Spinal cord (tissue), 10 donors: ENCODE measurements at places on chromosomes 2 and 18. TPM values are rescaled to one million over a fixed set of nuclear protein-coding genes. Genes with fewer than 3 reads are reported as not detected.

RUFY4 gene
- 0.32 TPM for polyA plus RNA-seq

RPL31 gene
- polyA plus RNA-seq = 1,682 TPM

IL36A gene
- polyA plus RNA-seq = not detected

IL1A gene
- polyA plus RNA-seq = 0.59 TPM

TWIST2 gene
- polyA plus RNA-seq = 5.2 TPM

UPP2 gene
- polyA plus RNA-seq = 1.2 TPM

TM4SF20 gene
- 0.25 TPM for polyA plus RNA-seq

SNX17 gene
- polyA plus RNA-seq = 103 TPM

ARHGAP25 gene
- 4.3 TPM for polyA plus RNA-seq

GBX2 gene
- 10.8 TPM for polyA plus RNA-seq

PNPT1 gene
- 32.5 TPM for polyA plus RNA-seq

GRCh38 chr18:58496231-58496630 lies 132.7 kb downstream of the ALPK2 start:
- DNase-seq = no peak

GRCh38 chr2:109530712-109531111 lies 83.1 kb downstream of the SEPTIN10 start:
- no peak for DNase-seq

DNA sequence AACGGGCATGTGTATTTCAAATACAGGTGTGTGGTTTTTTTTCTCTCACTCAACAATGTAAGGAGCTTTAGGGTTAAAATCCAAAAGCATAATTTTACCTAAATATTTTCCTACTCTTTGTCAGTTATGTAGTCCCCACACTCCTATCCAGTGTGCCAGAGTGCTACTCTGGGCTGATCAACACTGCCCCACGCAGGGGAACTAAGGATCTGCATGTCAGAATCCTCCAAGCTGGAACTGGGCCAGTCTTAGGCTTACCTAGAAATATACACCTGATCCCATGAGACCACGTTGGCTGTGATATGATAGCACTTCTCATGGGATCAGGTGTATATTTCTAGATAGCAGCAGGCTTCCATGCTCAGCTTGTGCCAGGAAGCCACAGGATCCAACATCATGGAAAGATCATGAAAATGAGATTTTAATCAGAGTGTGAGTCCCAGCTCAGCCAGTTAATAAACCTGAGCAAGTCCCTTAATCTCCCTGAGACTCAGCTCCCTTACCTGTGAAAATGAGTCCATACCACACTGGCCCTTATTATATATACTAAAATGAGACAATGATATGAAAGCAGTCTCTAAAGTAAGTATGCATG lies 29.7 kb downstream of the CCDC141 start:
- no peak for DNase-seq

DNA sequence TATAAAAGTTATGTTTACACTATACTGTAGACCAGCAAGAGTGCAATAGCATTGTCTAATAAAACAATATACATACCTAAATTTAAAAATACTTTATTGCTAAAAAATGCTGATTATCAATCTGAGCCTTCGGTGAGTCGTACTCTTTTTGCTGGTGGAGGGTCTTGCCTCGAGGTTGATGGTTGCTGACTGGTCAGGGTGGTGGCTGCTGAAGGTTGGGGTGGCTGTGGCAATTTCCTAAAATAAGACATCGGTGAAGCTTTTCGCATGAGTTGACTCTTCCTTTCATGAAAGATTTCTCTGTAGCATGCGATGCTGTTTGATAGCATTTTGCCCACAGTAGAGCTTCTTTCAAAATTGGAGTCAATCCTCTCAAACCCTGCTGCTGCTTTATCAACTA lies 2.4 kb downstream of the TIGD1 start:
- DNase-seq = no peak

GRCh38 chr2:85560812-85561279 lies 447 bp downstream of the GGCX start:
- DNase-seq = no peak

DNA sequence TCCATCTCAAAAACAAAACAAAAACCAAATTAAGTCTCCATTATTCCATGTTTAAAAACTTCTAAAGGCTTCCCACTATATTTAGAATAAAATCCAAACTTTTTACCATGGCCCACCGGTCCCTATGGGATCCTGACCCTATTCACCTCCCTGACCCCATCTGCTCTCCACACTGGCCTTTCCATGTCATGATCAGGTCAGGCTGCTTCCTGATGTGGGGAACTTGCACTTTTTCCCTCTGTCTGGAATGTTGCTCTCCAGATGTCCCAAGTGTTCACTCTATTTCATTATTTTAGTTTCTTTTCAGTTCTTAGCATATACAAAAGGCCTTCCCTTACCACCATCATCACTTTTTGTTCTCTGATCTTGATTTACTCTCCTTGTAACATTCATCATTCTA lies 7.5 kb upstream of the MTA3 start:
- DNase-seq = no peak

DNA sequence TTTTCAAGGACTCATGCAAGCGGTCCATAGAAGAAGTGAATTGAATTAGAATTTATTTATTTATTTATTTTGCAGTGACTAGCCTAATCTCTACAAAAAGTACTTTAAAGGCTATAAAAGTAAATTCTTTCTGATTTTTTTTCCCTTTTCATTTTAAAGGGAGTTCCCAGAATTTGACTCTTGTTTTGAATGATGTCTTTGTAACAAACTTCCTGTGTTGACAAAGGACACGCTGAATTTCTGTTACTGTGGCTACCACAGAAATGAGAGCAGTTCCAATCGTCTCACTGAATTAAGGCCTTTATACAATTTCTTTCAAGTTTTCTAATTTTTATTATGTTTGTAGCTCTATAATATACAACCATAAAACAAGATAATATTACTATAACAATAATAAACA lies 46.3 kb upstream of the LPIN2 start:
- DNase-seq = no peak

GRCh38 chr2:215521031-215521430 lies 85.2 kb upstream of the FN1 start:
- DNase-seq = no peak

DNA sequence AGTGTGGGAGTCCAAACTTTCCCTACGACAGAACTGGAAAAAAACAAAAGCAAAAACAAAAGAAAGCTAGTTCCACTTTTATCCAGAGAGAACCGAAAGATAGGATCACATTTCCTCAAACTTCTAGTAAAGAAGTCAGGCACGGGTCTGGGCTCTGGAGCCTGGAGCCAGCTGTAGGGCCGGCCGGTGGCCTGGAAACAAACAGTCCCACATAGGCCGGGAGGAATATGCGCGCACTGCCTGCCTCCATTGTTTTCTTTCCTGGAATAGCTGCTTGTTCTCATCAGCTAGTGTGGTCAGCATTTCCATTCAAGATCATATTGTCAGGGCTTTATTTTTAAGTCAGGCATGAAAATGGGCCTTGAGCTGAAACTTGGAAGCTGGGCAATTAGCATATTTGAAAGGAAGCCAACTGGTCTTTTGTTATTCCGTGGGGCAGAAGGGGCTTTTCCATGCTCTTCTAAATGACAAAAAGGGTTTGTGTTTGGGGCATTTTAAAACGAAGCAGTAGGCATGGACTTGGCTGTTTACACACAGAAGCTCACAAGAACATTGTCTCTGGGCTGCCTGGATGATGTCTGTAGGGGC lies 58.7 kb upstream of the RFX8 start:
- DNase-seq = no peak

- no peak for DNase-seq
Observed at GRCh38 chr2:61937886-61938285, 32.4 kb downstream of the COMMD1 start.

DNA sequence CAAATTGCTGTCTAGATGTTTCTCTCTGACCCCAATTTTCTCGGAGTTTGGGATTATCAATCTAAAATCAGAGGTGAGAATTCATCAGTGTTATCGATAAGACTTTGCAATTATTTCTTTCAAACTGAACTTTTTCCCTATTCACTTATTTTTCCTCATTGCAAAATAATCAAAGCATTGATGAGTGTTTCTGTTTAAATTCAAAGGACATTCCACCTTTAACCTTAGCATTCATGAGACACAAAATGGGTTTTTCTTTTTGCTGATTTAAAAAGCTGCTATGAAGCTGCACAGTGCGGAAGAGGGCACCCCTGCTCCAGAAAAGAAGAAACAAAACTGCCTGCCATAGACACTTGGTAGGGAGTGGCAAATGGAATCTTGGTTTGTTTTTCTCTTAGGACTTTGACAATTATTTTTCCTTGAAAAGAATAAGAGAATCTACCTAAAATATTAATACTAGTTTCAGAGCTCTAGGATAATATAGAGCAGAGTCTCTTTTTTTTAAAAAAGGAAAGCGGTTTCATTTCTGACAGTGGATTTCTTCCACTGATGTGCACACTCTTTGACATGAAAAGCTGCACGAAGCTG lies 203.4 kb downstream of the TGIF1 start:
- no peak for DNase-seq

DNA sequence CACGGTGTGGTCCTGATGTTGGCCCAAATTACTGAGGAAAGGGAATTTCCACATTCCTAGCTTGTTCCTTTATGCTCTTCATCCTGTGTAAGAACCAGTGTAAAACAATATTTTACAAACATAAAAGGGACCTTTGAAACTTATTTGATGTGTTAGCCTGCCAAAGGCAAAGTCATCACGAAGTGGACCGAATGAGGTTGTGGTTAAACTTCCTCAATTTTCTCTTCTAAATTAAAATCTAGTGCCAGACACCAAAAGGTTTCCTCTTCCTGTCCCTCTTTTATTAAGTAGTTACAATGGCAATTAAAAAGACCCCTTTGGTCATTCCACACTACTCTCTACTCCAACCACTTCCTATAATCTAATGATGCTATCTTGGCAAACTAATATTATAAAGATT lies 279.8 kb downstream of the AFF3 start:
- DNase-seq = no peak

DNA sequence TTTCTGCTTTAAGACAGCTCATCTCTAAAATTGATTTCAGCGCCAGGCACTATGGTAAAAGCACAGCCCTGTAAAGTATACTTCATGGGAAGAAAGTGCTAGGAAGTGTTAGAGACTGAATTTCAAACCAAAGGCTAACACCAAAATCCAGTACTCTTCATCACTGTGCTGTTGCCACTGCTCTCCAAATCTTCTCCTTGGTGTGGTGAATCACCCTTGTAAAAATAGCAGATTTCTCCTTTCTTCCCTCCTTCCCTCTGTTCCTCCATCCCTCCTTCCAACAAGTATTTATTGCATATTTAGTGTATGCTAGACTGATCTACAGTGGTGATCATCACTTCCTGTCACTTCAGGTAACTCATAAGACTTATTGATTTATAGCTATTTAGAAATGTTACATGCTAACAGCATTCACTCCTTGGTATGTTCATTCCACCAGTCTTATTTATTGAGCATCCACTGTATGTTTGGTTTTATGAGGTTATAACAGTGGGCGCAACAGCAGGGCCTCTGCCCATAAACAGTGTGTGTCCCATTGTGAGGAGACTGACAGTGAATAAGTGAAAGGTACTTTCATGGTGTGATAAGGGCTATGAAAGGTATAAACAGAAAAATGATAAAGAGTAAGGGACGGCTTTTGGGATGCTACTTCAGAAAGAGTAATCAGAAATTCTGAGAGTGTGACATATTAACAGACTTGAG lies 20.0 kb downstream of the KDM3A start:
- no peak for DNase-seq

DNA sequence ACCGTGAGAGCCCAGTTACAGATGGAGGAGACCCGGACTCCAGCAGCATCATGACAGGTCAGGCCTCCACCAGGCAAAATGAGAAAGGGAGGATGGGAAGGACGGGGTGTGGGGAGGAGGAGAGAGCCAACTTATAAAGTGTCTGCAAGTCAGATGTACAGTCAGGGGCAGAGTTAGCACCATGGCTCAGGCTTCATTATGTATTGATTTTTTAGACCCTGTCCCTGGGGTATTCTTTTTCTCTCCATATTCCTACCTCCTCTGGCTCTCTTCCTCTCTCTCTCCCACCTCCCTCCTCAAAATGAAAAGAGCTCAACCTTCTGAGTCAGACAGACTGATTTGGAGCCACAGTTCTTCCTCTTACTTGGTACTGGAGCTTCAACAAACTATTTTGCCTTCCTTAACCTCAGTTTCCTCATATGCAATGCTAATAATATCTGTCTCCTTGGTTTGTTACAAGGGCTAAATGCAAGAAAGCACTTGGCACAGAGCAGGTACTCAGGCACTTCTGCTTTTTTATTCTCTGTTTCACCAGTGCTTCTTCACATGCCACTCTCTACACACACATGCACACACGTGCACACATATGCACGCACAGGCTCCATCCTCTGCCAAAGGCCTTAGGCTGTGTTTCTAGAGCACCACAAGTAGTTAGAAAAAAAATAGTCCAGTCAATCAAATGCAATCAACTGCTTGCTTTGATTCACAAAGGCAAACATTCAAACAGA lies 92.3 kb upstream of the PKDCC start:
- DNase-seq = peak; percentile 67

GRCh38 chr2:181396256-181397123 lies 60.7 kb upstream of the ITGA4 start:
- DNase-seq = no peak

- DNase-seq = no peak
Observed at GRCh38 chr2:46983065-46983801, 67.6 kb upstream of the MCFD2 start.

GRCh38 chr2:12363569-12363968 lies 353.2 kb upstream of the TRIB2 start:
- DNase-seq = no peak

DNA sequence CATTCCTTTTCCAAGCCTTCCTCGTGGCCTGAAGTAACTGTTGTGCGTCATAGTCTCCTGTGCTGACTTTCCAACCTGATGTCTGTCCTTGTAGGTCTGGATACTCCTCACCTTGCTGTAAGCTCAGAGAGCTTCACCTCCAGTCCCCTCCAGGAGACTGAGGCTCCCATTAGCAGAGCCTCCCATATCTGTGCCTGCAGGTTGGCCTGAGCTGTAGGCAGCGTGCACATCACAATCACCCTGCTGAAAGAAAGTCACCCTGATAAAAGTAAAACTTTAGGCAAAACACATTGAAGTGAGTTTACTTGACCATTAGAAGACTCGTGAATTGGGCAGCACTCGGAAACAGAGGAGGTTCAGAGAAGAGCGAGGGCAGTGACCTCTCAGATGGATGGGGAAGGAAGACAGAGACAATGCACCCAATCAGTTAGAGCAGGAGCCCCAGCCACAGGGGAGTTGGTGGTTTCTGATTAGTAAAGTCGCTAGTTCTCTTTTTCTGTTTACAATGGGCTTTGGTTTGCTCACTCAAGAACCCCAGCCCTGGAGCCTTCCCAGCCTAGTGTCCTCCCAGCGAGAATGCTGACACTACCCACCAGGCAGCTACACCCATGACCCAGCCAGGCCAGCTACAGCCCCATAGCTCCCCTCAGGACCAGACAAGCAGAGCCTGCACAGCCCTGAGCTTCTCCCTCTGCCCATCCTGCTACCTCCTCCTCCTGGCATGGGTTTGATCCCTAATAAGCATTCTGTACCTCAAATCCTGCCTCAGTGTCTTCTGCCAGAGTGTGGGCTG lies 12.1 kb upstream of the TPO start:
- DNase-seq = no peak

GRCh38 chr18:62846313-62846712 lies 131.0 kb downstream of the PHLPP1 start:
- DNase-seq = no peak

- no peak for DNase-seq
Observed at GRCh38 chr18:2901423-2901985, 54.7 kb downstream of the EMILIN2 start.
